EL (cell line): ENCODE measurements at places on chromosomes 2 and 18.

DNA sequence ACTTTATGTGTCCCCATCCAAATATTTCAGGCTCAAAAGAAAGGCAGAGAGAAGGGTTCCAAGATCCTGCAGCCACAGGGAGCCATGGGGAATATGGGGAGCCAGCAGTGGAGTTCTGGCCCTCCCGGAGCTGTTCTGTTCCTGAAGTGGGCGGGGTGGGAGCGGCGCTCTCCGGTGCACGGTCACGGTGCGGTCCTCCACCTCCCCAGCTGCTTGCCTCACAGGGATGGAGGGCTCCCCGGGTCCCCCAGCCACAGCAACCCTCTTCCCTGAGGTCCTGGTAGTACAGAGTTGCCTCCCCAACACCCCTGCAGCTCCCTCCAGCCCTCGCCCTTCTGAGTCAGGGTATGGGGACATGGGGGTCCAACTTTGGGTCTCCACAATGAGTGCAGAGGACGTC is 26.2 kb upstream of the SNED1 start:
- no peak for DNase-seq

DNA sequence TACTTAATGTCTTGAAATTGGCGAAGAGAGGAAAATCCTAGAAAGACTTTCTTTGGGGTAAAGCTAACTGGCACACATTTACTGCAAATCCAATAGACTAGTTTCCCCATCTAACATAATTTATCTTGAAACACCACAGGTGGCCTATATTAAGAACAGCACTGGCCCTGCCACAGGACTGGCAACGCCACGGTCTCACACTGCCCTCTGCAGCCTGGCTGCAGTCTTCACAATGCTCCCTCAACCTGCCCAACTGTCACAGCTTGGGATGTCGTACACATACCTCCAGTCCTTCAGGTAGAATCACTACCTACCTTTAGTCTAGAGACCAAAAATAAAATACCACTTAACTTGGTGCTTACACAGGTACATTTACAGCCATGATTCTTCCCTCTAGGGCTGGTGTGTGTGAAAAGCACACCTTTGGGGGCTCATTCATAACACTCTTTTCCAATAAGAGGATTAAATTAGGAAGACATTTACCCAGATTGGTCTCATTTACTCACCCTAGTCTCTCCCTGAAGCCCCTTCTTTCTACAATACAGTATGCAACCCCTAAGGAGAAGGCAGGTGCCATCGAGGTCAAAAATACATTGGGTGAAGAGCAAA is 222.2 kb downstream of the C1D start:
- peak; percentile 64 for DNase-seq

DNA sequence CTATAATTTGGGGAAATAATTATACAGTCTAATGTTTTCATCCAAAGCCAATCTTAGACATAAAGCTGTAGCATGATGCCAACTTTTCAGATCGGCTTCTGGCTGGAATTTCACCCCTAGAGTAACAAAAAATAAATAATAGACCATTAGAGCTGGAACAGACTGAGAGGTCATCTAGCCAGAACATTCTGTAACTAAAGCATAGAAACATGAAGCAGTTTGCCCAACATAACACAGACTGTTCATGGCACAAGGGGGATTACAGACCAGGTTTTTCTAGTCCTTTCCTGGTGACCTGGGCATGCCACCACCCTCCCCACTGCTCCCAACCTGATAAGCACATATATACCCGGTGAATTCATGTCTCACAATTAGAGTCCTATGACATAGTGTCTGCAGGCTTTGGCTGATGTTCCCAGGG is 116.4 kb upstream of the PPP1CB start:
- DNase-seq = no peak

DNA sequence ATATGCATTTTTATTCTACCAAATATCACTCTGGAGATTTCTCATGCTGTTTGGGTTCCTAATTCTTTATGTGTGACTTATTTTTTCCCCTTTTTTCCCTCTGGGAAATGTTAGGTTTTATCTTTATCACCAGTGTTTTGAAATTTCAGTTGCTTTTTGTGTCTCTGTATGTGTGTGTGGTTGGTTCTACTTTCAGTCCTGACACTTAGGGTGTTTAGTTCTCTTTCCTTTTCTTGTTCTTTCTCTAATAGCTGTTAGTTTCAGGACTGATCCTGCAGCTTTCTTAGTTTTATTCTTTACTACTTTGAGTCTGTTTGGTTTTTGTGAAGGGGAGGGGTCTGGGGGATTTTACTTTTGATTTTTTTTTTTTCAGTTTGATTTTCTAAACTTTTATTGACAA is 23.1 kb downstream of the PPM1B start:
- no peak for DNase-seq
